ENCODE measurements at places on chromosomes 12 and 14.

GRCh38 chr12:73589220-73589619 lies 948.4 kb upstream of the ATXN7L3B start:
- no peak for DNase-seq

GRCh38 chr14:38206689-38207376 lies 871 bp upstream of the SSTR1 start:
- no peak for DNase-seq

DNA sequence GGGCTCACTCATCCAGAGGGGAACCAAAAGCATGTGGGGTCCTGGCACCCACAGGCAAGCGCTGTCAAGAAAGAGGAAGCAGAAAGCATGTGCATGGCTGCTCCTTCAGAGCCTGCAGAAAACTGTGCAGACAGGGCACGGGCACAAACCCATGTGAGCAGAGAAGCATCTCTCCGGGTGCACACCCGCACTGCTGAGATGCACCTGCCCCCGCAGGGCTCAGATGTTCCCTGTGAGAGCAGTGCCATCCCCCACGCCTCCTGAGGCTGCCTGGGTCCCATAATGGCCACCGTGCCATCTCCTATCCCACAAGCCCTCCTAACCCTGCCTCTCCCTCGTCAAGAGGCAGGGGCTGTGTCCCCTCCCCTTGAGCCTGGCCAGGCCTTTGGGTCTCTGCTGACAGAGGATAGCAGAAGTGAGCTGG lies 32.3 kb upstream of the INF2 start:
- no peak for DNase-seq

DNA sequence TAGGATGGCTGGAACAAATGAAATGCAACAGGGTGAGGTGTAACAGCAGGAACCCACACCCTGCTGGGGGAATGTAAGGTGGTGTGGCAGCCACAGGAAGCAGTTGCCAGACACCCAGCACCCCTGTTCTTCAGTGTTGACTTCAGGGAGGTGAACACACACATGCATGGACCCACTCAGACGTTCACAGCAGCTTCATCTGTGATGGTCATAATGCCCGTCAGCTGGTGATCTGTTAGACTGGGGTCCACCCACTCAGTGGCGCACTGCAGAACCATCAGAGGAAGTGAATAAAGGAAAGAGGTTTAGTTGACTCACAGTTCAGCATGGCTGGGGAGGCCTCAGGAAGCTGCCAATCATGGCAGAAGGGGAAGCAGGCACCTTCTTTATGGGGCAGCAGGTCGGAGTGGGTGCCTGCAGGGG lies 22.7 kb upstream of the TEX22 start:
- no peak for DNase-seq

DNA sequence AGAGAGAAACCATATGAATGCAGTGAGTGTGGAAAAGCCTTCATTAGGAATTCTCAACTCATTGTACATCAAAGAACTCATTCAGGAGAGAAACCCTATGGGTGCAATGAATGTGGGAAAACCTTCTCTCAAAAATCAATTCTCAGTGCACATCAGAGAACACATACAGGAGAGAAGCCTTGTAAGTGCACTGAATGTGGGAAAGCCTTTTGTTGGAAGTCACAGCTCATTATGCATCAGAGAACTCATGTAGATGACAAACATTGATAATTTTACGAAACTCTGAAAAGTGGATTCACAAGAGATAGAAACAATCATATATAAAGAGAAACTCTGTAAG lies 22.9 kb downstream of the ZNF268 start:
- no peak for DNase-seq

Data from stimulated activated CD4-positive, alpha-beta T cell treated with anti-CD3 and anti-CD28 coated beads, TNF-alpha, amount 100 ng/mL, for 4 hours (primary cell).